ENCODE measurements at places on chromosomes 16 and 17.
A peak's percentile ranks its signal among the peaks of the same experiment; 100 is the strongest.

DNA sequence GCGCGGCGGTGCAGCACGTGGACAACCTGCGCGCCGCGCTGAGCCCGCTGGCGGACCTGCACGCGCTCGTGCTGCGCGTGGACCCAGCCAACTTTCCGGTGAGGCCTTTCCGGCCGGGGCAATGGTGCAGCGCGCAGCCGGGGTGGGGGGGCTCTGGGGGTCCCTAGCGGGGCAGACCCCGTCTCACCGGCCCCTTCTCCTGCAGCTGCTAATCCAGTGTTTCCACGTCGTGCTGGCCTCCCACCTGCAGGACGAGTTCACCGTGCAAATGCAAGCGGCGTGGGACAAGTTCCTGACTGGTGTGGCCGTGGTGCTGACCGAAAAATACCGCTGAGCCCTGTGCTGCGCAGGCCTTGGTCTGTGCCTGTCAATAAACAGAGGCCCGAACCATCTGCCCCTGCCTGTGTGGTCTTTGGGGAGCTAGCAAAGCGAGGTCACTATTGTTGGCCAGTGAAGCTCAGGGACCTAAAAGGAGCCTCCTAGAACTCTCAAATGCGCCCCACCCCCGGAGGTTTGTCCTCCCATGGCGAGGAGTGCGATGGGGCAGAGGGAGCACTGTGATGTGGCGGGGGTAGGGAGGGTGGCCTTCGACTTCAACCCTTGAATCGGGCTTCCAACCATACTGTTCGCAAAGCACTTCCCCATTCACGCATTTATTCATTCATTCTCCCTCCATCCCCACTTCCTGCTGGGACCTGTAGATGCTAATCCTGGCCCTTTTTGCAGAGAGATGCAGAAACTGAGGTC lies 770 bp downstream of the HBM start:
- no peak for DNase-seq

- no peak for DNase-seq
These were observed 152.1 kb upstream of the RPL38 start for GRCh38 chr17:74051348-74051747.

DNA sequence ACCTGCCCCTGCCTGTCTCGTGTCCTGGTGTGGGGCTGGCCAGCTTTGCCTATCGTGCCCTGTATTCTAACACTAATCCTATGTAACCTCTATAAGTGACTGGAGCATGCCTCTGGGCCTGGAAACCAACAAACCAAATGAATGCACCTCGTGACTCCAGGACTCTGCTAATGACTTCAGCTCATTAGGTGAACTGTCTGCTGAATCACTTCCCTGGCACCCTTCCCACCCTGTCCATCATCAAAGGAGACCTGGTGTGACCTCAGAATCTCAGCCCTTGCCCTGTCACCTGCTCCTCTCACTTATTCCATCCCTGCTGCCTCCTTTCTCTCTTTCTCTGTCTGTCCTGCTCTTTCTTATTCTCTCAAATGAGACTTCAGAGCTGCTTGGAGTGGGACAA lies 322.4 kb downstream of the CBLN1 start:
- DNase-seq: no peak

- no peak for DNase-seq
These were observed 11.1 kb downstream of the NACA2 start for GRCh38 chr17:61579961-61580360.

DNA sequence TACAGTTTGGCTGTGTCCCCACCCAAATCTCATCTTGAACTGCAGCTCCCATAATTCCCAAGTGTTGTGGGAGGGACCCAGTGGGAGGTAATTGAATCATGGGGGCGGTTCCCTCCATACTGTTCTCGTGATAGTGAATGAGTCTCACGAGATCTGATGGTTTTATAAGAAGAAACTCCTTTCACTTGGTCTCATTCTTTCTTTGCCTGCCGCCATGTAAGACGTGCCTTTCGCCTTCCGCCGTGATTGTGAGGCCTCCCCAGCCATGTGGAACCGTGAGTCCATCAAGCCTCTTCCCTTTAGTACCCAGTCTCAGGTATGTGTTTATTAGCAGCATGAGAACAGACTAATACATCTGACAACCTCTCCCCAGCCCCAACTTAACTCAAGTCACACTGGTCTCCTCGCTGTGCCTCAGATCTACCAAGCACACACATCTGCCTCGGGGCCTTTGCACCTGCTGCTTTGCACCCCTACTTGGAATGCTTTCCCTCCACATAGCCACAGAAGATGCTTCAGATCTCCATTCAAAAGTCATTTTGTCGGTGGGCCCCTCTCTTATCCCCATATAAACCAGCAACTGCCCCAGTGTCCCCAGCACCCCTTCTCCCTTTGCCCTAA lies 74.4 kb downstream of the RPH3AL start:
- DNase-seq: no peak

DNA sequence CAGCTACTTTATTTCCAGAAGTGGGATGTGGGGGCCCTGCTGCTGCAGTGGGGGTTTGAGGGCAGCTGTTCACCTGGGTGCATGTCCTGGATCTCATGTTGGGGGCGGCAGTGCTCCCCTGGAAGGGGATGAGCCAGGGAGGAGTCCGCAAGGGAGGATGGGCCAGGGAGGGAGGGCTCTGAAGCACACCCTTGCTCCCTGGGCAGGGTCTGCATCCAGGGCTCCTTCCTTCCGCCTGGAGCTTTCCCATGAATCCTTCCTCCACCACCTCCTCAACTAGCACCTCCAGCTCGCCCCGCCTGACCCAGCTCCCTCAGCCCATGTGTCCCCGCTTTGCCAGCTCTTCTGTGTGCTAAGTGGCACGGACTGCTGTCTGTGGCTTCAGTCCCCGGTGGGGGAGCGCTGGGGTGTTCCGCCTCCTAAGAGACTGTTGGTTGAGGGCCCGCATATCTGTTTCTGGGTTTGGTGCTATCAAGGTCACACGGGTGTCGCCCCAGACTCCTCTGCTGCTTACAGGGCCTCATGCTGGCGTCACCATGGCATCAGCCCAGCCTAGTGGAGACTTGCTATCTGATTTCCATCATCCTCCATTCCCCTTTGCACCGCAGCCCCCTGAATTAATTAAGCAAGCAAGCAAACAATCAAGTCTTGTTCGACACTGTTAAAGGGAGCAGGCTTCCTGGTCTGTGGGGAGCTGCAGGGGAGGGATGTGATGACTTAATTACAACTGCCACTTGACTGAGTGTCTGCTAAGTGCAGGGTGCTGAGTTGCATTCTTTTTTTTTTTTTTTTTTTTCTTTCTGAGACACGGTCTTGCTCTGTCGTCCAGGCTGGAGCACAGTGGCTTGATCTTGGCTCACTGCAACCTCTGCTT lies 71.8 kb downstream of the PRKCA start:
- DNase-seq: peak; percentile 51

DNA sequence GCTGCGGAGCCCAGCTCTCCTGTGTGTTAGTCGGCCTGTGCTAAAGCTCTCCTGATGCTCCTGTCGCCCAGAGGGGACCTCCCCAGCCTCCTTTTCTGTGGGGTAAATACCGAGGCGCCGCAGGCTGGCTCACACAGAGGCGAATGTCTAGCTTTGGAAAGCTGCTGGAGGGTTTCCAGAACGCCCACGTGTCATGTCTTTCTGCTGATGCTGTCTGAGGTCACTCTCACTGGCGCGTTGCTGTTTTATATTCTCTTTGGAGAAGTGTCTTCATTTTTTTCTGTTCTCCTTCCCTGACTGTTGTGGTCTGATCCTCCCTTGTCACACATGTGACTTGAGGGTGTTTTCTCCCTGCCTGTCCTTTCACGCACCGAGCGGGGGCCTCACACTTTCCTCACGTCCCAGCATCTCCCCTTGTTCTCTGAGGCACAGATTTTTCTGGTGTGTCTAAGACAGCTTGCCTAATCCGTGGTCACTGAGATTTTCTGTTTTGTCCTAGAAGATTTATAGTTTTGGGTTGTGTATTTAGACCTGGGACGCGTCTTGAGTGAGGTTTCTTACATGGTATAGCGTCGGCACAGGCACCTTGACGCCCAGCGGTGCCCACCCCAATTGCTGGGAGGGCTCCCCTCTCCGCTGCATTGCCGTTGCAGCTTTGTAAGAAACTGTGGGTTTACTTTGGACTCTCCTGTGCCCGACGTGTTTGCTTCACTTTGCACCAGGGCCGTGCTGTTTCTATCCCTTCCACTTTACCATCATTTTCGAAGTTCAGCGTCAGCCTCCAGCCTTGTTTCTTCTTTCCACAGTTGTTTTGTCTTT lies 92.1 kb upstream of the ZNF750 start:
- DNase-seq: no peak

GRCh38 chr17:20097330-20097729 lies 88.2 kb downstream of the SPECC1 start:
- peak; percentile 37 for DNase-seq

DNA sequence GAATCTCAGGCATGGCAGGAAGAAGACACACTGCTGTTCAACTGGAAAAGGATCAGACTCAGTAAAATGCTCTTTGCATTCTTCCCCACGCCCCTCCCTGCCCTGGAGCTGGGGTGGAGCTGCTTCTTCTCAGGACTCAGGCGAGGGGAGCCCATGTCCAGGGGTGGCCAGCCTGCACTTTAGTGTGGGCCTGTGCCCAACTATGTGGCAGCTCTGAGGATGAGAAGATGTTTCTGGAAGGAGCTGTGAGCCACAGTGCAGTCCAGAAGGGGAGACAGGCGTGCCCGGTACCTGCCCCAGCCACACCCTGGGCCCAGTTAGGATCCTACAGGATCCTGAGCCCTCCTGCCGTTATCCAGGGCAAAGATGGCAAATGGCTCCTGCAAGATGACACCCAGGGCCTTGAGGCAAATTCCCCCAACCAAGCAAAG lies 120.3 kb downstream of the ANKRD11 start:
- no peak for DNase-seq

DNA sequence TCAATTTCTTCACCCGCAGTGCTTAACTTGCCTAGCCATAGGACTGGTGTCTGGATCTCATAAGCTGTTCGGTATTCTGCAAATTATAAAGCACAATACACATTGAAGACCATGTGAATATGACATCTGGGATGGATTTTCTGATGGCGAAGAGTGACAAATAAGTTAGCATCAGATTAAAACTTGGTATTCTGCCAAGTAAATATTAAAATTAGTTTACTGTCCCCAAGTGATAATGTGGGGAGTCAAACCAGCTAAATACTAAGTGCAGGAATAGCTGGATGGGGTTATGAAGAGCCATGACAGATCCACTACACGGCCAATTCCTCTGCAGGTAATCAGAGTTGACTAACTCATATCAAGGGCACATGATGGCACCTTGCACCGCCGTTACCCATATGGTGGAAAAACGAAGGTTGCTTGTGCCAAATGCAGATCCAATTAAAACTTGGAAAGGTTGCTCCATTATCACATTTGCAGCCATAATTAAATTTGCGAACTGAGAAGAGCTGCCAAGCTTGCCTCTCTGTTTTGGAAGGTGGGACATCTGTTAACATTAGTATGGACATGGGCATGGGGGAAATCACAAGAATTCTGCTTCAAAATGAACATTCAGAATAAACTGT lies 114.9 kb upstream of the TOM1L1 start:
- DNase-seq: no peak

DNA sequence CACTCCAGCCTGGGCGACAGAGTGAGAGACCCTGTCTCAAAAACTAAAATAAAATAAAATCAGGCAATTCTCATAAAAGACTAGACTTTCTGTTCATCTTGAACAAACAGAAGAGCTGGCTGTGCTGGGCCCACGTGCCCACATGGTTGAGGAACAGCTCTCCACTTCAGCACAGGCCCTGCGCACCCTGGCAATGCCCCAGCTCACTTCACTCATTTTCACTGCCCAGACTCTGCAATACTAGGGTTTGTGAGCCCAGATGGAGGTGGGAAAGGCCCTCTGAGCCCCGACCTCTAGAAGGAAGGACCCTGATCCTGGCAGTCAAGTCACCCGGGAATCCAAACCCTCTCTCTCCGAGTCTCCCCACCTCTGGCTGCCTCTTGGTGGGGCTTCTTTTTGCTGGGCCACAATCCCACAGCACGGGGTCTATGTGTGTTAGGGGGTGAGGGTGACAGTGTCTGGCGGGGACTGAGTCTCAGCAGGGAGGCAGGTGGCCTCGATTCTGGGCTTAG lies 14.8 kb downstream of the MYLK3 start:
- DNase-seq: no peak

GRCh38 chr16:57889960-57890751 lies 80.8 kb downstream of the CNGB1 start:
- no peak for DNase-seq

- no peak for DNase-seq
These were observed 2.0 kb downstream of the BCAR1 start for GRCh38 chr16:75249441-75249840.

- DNase-seq: no peak
These were observed 34.7 kb downstream of the ANKRD40 start for GRCh38 chr17:50672831-50673551.

- no peak for DNase-seq
These were observed 47.9 kb downstream of the SETD6 start for GRCh38 chr16:58563235-58563634.

DNA sequence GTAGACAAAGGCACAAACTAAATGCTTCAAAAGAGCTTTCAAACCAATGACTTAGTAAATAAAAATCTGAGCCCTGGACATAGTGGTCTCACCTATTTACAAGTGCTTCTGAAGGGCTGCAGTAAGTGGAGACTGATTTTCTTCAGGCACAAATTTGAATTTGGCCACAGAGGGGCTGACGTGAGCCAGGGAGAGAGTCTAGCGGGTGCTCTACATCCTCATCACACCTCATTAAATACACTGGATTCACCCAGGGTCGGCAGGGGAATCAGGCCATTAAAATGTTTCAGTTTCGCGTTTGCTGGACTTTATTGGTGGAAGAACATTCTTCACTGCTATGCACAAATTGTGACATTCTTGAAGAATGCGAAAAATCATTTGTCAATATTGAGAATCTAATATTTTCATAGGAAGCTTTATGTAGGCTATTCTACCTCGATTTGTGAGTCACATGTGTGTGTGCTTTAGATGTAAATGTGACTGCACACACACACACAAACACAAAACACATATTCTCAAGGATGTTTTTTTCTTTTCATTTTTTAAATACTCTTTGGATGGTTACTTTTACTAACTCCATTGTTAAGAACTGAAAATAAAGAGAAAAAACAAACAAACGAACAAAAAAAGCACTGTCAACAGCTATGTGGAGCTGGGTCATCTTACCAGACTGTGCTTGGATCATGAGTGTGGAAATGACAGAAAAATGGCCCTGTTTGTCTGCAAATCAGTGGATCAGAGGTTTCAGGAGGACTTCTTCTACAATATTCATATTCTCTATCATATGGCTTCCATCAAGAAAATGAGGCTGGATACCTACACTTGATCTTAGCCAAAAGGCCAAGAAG lies 58.9 kb downstream of the CDH11 start:
- no peak for DNase-seq

DNA sequence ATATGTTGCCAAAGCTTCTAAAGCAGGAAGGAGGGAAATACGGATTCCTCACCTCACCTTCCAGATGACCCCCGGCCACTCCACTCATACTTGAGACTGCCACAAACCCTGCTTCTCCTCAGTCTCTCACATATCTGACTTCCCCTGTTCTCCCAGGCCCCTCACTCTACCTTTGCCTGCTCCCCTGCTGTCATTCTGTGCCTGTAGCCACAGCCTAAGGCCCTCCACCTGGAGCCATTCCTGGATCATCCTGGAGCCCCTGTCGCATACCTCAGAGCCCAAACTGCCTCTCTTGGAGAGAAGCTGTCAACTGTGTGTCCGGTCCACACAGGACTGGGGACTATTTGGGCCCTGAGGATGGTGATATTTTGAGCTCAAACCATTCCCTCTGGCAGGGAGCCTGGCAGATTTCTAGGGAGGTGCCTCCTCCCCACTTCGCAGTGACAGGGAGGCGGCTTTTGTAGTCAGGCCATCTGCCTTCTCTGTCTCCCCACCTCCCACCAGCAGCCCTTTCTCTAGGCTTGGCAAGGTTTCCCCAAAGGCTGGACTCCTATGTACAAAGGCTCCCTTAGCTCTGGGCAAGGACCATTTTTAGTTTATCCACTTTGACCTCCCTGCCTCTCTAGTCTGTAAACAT lies 2.3 kb upstream of the MED24 start:
- no peak for DNase-seq

- DNase-seq: no peak
These were observed 15.8 kb downstream of the FA2H start for GRCh38 chr16:74758801-74759200.

Data from DMS79 treated with DMSO at 0.1 percent for 48 hours (cell line).